ENCODE measurements at places on chromosomes 13 and 19.

DNA sequence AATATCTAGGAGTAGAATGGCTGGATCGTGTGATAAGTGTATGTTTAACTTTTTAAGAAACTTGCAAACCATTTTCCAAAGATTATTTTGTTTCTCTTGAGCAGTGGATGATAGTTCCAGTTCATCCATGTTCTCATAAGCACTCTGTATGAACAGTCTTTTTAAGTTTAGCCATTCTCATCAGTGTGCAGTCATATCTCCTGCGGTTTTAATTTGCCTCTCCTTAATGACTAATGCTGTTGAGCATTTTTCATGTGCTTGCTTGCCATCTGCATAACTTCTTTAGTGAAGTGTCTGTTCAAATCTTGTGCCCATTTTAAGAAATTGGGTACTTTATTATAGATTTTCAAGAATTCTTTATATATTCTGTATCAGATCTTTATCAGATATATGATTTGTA is 58.6 kb downstream of the WASF3 start:
- no peak for DNase-seq

DNA sequence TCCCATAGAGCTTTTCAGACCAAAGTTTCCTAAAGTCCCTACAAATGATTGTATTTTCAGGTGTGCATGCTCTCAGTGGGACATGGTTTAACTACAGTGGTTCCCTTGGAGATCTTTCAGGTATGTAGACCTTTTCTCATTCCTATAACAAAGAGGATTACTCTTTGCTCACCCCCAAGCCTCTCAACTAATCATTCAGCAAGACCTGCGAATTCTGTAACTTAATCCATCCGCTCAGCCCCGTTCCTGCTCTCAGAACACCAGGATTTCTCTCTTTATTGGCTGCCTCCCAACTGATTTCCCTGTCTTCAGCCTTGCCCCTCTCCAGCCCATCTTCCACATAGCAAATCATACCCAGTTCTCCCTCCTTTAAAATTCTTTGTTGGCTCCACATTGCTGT is 253.6 kb downstream of the MTUS2 start:
- no peak for DNase-seq

DNA sequence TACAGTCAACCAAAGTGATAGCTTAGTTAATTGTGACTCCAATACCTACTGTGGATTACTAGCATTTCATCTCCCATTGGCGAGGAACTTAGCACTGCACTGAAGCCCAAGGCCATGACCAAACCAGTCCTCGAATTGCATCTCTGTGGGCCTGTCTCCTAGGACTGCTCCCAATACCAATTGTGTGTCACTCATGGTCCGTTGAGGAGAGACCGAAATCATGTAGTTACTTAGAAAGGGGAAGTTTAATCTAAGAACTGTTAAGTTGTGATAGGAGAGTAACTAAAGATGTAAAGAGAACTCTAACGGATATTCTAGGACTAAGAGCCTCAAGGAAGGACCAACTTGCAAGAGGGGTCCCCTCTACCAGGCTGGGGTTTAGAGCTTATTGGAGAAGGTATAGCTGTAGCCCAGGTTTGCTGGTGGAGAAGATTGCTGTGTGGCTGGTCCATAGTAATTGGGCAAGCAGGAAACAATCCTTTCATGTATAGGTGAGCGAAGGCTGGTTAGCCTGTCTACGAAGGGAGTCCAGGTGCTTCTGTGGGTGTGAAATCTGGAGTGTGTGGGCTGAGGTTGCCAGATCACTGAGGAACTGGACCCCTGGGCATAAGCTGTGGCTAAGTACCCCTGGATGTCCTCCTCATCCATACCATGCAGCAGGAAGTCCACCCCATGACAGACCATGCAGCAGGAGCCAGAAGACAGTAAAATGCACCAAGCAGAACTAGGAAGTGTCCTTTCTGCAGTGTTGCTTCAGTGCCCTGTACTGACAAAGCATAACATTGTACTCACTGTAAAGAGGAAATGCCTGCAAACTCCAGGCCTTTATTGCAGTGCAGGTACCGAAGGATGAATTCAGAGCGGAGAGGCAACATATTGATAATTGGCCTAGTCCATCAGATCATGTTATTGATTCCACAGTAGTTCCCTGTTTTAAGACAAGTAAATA is 30.8 kb downstream of the DNAJC3 start:
- no peak for DNase-seq

DNA sequence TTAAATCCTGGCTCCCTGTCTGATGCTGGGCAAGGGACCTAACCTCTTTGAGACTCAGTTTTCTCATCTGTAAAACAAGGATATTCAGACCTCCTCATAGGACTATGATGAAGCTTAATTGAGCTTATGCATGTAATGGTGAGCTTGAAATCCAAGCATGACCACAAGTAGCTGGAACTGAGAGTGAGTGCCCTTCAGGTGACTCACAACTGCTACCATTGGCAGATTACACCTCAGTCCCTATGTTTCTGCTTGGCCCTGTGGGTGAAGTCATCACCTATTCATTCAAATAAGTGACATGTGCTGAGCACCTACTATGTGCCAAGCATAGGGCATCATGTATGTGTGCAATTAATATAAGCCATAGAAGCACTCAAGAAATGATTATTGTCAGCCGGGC is 25.7 kb downstream of the NOVA2 start:
- DNase-seq: no peak

DNA sequence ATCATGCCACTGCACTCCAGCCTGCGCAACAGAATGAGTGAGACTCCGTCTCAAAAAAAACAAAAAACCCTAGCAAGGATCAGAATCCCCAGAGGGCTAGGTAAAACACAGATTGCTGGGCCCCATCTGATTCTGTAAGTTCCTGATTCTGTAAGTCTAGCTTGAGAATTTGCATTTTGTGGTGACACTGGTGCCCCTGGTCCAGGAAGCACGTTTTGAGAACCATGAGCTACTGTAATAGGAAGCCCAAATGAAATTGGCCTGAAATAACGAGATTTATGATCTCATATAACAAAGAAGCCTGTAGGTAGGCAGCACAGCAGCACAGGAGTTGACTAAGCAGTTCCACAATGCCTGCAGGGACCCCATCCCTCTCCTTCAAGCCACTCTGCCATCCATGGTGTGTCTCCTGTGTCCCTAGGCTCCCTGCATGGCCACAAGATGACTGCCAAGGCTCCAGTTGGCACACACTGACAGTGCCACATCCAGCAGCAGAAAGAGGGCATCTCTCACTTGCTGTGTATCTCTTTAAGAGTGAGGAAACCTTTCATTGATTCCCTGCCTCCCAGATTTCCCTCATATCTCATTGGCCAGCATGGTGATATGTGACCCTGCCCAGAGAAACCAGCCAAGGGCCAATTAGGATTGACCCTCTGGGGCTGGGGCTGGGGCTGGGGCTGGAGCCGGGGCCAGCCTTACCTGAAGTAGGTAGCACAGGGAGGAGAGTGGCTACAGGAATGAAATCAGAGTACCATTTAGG is 21.7 kb downstream of the SIPA1L3 start:
- DNase-seq: no peak

DNA sequence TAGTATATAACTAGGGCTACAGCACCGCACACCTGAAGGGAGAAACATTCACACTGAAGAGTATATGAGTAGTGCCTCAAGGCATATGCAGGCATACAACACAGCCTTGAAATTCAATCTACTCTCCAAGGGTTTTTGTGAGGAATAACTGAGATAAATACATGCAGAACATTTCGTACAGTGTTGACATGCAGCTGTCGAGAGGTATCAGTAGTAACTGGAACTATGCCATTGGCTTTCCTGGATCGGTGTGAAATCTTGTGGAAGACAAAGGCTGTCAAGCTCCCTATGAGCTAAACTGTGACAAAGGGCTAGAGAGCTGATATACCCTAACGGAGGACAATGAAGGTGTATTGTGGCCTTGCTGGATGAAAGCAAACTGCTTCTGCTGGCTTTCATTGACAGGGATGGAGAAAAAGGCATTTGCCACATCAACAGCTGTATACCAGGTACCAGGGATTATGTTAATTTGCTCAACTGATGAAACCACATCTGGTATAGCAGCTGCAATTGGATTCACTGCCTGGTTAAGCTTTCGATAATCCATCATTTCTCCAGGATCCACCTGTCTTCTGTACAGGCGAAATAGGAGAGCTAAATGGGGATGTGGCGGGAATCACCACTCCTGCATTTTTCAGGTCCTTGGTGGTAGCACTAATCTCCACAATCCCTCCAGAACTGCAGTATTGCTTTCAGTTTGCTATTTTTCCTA is 16.3 kb downstream of the MTRF1 start:
- no peak for DNase-seq

DNA sequence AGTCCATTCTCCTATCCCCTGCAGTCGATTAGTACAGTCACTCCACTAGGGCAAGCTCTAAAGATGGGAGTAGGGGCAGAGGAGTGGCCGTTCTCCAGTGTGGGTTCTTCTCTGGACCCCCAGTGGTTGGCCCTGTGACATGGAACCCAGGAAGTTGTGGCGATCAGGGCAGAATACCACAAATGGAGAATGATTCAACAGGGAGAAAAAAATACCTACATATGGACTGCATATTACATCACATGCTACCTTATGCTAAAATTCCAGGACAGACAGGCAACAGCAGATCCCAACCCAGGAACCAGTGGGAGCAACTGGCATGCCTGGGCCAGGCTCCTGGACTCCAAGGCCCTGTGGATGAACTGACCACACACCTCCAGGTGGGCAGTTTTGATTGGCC is 20.4 kb downstream of the POU2F2 start:
- DNase-seq: no peak

GRCh38 chr13:113897161-113897560 is 33.3 kb upstream of the GAS6 start:
- no peak for DNase-seq

DNA sequence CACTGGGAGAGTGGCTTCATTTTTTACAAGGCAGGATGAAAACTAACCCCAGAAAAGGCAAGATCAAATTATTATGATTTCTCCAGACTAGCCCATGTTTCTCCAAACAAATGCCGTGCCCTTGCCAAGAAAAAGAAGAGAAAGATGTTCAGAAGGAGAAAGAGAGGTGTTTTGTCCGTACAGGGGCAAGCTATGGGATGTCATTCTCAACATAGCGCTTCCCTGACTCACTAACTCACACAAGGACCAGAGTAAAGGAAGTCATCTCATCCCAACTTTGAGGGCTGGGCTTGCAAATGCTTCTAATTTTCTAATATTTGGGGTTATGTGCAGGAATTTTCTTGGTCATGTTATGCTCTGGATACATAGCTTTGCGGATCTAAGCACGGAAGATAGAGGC is 224.2 kb upstream of the MAB21L1 start:
- no peak for DNase-seq

DNA sequence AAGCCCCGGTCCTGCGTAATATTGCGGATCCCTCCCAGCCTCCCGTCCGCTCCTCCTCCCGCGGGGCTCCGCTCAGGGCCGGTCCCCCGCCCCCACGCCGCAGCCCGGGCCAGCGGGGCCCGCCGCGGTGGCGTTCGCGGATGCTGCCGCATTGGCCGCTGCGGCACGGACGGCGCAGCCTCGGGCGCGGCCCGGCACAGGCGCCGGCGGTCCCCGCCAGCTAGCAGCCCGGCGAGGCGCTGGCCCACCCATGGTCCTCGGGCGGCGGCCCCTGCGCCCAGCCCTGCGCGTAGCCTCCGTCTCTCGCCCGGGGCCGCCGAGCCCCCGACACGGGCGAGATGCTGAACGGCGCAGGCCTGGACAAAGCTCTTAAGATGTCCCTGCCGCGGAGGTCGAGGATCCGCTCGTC is at the start of gene ATP8A2:
Gene ATP8A2 (plus strand): TSS at position 100 of the 409 bp plus-strand sequence. CDS start 239 bp downstream, at position 339.
- no peak for DNase-seq

- DNase-seq: no peak
These were observed 25.6 kb upstream of the ZNF91 start for GRCh38 chr19:23420824-23421223.

DNA sequence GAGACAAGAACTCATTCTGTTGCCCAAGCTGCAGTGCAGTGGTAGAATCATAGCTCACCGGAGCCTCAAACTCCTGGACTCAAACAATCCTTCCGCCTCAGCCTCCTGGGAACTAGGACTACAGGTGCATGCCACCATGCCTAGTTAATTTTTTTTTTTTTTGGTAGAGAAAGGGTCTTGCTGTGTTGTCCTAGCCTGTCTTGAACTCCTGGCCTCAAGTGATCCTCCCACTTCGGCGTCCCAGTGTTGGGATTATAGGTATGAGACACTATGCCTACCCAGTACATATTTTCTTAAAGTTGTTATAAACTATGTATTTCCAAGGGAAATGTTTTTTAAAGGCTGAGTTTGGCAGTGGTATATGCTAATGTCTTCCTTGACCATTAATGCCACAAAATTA is 412.6 kb downstream of the KLF12 start:
- no peak for DNase-seq

DNA sequence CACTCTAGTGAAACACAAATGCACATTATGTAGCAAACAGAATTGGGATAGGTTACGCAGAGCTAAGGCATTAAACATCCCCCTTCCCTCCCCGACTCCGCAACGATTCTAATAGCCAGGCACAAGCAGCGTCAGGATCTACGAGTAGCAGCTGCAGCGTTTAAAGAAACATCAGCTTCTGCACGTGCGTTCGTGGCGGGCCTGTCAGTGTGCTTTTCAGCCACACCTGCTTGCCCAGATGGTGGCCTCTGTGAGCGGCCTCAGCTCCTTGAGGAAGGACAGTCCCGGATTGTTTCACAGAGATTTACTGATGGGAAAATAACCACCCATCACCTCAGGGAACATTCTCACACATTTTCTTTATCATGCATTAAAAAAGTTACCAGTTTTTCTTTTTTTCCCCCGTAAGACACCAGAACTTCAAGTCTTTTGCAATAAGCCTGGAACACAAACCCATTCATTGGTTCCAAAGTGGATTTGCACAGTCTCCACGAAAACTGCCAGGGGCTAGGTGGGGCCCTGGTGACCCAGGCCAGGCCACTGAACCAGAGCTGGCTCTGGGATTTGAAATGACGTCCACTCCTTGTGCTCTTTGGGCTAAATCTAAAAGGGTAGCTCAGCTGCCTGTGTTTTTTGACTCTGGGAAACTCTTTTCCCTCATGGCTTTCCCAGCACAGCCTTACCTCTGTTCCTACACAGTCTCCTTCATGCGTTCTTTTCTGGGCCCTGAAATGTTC is 325.5 kb downstream of the KCNRG start:
- DNase-seq: no peak

DNA sequence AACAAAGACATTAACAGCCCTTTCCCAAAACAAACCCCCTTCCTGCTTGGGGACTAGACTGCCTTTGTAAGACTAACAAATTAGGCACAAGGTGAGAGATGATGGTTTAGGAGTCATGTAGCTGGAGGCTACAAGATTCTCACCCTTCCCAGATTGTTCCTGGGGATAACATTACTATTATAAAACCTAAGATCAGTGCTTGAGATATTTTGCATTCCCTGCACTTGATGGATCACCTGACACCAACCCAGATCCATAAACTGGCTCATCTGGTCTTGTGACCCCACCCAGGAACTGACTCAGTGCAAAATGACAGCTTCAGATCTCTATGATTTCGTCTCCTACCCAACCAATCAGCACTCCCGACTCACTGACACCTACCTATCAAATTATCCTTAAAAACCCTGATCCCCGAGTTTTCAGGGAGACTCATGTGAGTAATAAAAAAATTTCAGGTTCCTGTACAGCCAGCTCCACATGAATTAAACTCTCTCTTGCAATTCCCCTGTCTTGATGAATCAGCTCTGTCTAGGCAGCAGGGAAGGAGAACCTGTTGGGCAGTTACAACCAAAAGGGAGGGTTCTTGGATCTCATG is 2.4 kb upstream of the ZNF616 start:
- no peak for DNase-seq

- no peak for DNase-seq
These were observed 3.3 kb downstream of the AP1M1 start for GRCh38 chr19:16201011-16201391.
